ENCODE measurements at places on chromosomes 1 and 21.

- no peak for DNase-seq
Observed at GRCh38 chr1:116259663-116260062, 113.4 kb upstream of the ATP1A1 start.

GRCh38 chr1:172277989-172278388 lies 142.5 kb upstream of the C1orf105 start:
- DNase-seq = no peak

DNA sequence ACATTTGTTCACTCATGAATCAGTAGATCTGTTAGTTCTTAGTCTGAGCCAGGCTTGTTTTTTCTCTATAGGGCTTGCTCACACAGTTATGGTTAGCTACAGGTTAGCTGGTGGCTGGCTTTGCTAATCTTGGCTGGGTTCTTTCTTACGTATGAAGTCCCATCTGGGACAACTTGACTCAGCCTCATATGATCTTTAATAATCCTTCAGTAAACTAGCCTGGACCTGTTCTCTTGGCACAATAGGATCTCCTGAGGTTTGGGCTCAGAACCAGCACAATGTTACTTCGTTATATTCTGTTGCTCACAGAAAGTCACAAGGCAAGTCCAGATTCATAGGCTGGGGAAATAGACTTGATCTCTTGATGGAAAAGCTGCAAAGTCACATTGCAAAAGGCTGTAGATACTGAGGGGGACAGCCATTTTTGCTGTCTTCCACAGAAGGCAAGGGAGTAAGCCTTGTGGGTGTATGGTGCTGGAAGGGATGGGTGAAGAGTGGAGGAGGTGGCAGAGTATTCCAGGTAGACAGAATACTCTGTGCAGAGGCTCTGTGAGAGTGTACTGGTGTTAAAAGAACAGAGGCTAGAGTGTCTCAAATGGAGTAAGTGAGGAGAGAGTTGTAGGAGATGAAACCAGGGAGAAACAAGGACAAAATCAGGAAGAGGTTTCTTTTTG lies 24.4 kb downstream of the EFCAB7 start:
- DNase-seq = no peak

GRCh38 chr1:28249013-28249865 lies 10.1 kb upstream of the SESN2 start:
- peak; percentile 29 for DNase-seq

DNA sequence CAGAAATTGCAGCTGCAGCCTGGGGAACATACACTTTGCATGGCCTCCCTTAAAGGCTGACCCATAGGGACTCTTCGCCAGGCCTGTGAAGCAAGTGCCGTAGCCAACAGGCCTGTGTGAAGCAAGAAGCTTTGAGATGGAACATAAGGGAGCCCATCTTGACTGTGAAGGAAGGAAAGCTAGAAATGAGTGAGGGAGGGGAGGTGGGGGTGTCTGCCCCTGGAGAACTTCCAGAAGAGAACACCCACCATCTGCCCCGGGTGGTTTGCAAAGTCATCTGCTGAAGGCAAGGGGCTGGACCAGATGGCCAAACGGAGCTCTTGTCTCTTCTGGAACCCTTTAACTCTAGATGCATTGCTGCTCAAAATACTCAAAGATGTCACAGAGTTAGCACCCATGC lies 103.3 kb upstream of the GRIK3 start:
- DNase-seq = no peak

GRCh38 chr1:214823311-214824117 lies 220.5 kb downstream of the CENPF start:
- DNase-seq = no peak

- DNase-seq = no peak
Observed at GRCh38 chr21:32007456-32007855, 134.6 kb downstream of the HUNK start.

DNA sequence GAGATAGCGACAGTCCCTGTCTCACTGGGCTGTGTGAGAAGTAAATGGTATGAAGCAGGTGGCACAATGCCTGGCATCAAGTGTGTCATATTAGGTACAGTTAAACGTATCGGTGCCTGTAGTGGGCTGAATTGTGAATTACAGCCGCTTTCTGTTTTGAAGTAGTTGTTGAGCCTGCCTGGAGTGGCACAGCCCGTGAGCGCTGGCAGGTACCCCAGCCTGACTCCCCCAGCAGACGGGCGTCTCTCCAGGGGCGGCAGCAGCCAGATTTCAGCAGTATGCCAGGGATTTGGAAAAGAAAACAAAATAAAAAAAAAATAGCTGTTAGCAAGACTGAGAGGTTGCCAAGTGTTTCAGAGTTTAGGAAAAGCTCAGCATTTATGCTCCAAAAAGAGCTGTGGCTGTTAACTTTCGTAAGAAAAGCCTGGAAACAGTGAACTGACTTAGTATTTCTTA lies 26.6 kb upstream of the GPR153 start:
- no peak for DNase-seq

- DNase-seq = no peak
Observed at GRCh38 chr1:182622901-182623528, 18.8 kb upstream of the RGS16 start.

DNA sequence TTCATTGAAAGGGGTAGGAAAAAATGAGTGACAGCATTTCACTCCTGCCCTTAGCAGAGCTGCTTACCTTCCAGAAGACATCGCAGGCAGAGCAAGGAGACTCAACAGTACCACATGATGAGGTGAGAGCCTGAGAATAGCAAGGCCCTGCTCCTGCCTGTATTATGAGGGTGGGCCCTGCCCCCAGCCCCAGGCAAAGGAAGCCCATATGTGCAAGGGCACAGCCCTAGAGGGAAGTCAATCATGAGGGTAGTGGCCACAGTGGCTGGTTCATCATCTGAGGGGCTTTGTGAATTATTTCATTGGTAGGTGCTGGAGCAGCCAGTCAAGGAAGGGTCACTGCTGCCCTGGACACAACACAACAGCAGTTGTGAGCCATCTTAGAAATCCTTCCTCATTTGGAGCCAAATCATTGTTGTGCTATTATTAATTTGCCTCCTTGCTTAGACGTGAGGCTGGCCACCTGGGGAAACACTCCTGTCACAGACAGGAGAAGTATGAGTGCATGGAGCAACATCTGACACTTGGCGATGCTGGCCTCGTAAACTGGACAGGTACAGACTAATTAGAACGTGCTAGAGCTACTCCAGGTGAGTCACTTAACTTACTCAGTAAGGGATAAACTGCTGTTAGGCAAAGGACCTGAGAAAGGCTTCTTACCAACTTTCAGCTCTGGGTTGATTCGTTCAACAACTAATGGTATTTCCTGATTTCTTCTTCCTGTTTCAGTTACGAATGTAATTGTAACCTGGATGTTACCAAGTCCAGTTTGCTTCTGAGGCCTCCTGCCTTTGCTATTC lies 22.7 kb upstream of the ACBD6 start:
- DNase-seq = no peak

DNA sequence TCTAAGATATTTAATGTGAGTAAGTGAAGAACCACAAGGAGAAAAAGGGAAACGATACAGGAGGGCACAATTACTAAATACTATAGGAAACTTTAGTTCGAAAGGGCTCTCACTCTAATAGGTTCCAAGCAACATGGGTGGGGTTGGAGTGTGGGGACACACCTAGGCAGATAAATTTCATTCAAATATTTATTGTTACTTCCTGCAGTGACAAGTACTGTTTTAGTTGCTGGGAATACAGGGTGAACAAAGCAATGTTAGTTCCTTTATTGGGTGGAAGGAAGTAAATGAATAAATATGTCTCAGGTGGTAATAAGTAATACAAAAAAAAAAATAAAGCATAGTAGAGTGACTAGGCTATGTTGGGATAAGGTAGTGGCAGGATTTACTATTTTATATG lies 73.2 kb upstream of the B3GALT2 start:
- DNase-seq = no peak

GRCh38 chr21:40471103-40471502 lies 375.9 kb downstream of the DSCAM start:
- DNase-seq = no peak

DNA sequence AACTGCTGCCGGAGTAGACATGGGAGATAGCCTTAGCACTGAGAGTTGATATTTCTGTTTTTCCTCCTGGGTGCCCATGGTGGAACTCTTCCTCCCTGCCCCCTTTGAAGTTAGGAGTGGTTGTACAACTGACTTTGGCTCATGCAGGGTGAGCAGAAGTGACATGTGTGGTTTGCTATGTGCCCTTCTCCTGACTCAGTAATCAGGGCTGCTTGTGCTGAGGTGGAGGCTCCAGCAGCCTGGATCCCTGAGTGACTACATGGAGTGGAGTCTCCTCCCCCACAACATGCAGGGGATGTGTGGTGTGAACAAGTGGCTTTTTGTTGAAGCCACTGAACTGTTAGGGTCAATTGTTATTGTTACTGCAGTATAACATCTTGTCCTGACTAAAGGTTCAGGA lies 261.6 kb downstream of the CAMTA1 start:
- no peak for DNase-seq

DNA sequence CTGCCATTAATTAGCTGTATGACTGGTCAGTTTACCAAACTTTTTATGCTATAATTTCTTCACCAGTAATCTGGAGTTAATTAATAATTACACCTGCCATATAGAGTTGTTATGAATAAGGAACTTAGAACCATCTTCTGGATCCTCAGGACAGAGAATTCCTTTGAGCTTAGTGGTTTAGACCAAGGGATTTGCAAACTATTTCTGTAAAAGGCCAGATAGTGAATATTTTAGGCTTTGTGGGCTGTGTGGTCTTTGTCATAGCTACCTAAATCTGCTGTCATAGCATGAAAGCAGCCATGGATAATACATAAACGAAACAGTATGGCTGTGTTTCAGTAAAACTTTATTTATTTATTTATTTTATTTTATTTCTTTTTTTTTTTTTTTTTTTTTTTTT lies 9.0 kb downstream of the TIMM17A start:
- DNase-seq = no peak

GRCh38 chr1:36024847-36025246 lies 59.0 kb upstream of the TEKT2 start:
- DNase-seq = no peak

DNA sequence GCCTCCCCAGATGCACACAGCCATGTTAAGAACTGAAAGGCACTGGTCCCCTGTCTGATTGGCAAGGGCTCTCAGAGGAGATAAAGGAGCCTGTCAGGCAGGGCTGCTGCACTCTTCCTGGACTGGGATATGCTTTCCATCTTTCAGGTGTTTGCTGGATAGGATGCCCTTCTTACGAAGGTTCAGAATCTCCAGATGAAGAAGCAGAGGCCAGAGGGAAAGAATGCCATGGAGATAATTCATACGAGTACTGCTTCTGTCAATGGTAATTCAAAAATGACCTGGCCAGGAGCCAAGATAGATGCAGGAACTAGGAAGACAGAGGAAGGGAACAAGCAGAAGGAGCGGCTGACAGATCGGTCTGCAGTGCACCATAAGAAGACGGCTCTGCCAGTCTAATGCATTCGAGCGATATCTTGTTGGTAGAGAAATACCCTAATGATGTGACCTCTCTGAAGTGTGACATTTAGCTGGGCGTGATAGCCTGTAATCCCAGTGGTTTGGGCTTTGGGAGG lies 16.6 kb upstream of the ATP2B4 start:
- DNase-seq = no peak

DNA sequence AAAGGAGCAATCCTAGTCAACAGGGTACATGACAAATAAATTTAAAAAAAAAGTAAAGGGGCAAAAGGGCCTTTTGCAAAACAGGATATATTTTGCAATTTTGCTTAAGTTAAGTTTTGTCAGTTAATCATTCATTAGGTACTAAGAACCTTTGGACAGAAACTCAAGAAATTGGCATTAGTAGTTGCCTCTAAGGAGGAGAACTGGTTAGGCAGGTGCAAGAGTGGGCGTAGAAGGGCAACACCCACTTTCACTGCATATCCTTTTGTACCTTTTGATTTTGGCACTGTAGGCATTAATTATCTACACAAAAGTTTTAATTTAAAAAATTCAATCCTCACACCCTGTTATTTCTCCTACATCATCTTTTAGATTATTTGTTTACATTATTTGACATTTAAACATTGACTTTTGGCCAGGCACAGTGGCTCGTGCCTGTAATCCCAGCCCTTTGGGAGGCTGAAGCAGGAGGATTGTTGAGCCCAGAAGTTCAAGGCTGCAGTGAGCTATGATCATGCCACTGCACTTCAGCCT lies 4.3 kb downstream of the DDAH1 start:
- DNase-seq = no peak

GRCh38 chr21:46035809-46036695 lies 54.5 kb downstream of the COL6A1 start:
- no peak for DNase-seq

DNA sequence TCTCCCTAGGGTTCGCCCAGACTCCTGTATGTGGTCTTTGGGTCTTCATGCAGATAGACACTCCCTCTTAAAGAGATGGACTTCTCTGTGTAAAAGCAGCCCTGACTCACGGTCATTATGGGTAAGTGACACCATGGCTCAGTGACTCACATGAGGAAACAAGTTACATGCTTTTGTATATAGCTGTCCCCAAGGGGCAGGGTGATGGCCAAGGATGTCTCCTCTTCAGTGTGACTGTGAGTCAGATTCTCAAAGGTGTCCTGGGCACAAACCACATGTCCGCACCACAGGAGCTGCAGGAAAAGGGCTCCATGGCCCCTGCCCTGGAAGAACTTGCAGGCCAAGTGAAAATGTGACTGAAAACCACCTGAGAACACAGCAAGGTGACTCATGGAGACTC lies 380.4 kb downstream of the NPHP4 start:
- DNase-seq = no peak

DNA sequence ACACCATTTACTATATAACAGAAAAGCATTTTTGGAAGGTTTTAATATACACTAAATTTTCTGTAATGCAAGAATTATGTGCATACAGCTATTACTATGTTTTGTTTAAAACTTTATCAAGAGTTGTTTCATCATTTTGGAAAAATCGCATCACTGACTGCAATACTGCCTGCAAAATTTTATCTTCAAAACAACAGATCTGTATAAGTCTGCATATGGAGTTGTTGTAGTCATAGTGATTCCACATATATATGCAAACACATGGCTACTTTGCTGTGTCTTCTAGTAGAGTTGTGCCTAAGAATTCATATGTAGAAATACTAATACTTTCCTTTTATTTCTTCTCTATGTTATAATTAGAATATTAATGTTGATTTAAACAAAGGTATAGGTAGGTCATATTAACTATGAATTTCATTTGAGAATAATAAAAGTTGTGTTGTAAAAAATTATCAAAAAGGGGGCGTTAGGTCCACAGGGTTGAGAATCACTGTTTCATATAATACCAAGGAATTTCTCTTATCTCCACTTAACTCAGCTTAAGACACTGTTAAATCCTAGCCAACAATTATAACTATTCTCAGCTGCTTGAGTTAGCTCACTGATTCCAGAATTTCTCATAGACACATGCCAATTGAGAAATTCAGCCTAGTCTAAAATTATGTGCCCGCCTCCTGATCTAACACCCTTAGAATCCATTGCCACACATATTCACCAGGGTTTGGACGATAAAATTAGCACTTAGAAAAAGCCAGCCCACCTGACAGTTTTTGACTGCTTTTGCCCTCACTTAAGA lies 22.9 kb upstream of the LAMC1 start:
- DNase-seq = no peak

DNA sequence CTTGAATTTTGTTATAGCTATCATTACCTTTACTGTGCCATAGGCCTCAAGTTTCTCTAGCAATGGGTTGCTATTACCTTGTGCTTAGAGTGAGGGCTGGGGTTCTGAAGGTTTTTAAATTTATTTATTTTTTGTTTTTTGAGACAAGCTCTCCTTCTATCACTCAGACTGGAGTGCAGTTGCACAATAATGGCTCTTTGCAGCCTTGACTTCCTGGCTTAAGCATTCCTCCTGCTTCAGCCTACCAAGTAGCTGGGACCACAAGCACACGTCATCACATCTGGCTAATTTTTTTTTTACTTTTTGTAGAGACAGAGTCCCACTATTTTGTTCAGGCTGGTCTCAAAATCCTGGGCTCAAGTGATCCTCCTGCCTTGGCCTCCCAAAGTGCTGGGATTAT lies 41.5 kb downstream of the SNX27 start:
- no peak for DNase-seq
